ENCODE measurements at places on chromosomes 5 and 9. TPM values are rescaled to one million over a fixed set of nuclear protein-coding genes. Genes with fewer than 3 reads are reported as not detected.

The CCIN gene
- 2.2 TPM for total RNA-seq

The C9orf153 gene
- 0.08 TPM for total RNA-seq

The GPR107 gene
- 57.4 TPM for total RNA-seq

The MACIR gene
- total RNA-seq, result 6.2 TPM

The SLC44A1 gene
- 40.9 TPM for total RNA-seq

The PTRH1 gene
- total RNA-seq, result 13.7 TPM

The PCDHA13 gene
- total RNA-seq, result 0.59 TPM

The GOLM1 gene
- 51.1 TPM for total RNA-seq

The TEK gene
- 29.1 TPM for total RNA-seq

The PCDHGA5 gene
- total RNA-seq, result 0.98 TPM

The IFNA2 gene
- not detected for total RNA-seq

The TXNDC8 gene
- not detected for total RNA-seq

The CCNO gene
- 0.30 TPM for total RNA-seq

The ABO gene
- not detected for total RNA-seq

The COX7C gene
- total RNA-seq, result 278 TPM

The SEMA5A gene
- 69.7 TPM for total RNA-seq

The CCL28 gene
- total RNA-seq, result 0.68 TPM

The KCNMB1 gene
- total RNA-seq, result not detected

The INSL4 gene
- total RNA-seq, result not detected

The HRH2 gene
- total RNA-seq, result 0.53 TPM

The GARIN3 gene
- not detected for total RNA-seq

The NRARP gene
- 0.30 TPM for total RNA-seq

The PCDHB9 gene
- total RNA-seq, result 0.30 TPM

The UBE2R2 gene
- 14.2 TPM for total RNA-seq

The NUTM2F gene
- not detected for total RNA-seq

The HTR1A gene
- not detected for total RNA-seq

The C5orf52 gene
- not detected for total RNA-seq

The FOXD4 gene
- 0.23 TPM for total RNA-seq

The PPP2R2B gene
- total RNA-seq, result not detected

The ITK gene
- total RNA-seq, result not detected

The LCN15 gene
- not detected for total RNA-seq
